ENCODE measurements at places on chromosomes 5 and 9.

- DNase-seq = no peak
These were observed 637.7 kb downstream of the SEMA5A start for GRCh38 chr5:8908055-8908683.

DNA sequence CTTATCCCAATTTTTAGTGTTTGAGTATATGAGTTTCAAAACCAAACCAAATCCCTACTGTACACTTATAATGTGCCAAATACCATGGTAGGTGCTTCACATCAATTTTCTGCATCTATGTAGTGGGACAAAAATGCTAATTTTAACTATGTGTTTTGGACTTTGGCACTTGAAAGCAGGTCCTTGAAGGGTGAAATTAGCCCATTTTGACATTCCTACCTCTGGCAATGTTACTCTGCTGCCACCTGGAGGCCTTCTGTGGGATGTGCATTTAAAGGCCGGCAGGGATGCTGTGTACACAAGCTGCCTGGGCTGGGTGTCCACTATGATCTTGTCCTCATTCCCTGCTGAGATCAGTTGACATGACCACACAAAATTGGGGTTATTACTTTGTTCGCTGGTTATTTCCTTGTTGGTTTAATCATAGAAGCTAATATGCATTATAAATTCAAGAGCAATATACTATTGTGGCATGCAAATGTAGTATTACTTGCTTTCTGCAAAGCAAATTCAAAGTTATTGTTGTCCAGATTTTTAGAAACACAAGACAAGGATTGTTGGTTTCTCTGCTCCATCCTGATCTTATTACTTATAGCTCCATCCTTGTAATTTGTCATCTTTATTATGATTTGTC lies 166.8 kb downstream of the ARHGEF28 start:
- DNase-seq = peak; percentile 9

DNA sequence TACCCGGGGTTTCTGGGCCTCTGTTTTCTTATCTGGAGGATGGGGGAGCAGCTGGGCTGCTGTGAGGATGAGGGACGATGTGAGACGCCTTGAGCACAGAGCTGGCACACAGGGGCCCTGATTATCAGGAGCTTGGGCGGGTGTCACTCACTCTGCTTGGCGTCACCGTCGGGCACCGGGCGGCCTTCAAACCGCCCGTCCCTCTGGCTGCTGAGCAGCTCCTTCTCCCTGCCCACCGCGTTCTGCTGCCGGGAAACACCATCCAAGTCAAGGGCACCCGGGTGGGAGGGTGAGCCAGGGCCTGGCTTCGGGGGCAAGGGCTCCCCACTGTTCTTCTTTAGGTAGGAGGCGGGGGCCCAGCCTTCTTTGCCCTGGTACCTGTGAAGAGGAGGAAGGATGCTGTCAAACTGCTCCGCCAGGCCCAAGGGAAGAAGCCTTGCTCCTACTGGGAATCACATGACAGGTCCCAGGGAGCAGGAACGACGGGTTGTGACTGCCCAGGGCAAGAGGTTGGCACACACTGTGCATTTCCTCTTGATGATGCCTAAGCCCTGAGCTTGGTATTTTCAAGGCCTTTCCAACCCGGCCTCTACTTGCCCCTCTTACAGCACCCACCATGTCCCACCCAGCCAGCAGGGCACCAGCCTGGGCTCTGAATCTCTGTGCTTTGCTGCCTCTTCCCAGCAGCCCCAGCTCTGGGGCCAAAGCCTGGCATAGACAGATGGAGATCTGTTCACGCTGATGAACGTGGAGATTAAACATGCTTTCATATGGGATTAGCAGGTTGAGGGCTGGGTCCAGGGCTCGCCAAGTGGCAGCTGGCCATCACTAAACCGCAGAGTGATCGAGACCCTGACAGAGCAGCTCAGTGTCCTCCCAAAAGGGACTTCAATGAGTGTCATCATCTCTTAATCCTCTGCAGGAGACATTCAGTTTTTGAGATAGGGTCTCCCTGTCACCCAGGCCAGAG lies 66.9 kb upstream of the UBTD2 start:
- no peak for DNase-seq

DNA sequence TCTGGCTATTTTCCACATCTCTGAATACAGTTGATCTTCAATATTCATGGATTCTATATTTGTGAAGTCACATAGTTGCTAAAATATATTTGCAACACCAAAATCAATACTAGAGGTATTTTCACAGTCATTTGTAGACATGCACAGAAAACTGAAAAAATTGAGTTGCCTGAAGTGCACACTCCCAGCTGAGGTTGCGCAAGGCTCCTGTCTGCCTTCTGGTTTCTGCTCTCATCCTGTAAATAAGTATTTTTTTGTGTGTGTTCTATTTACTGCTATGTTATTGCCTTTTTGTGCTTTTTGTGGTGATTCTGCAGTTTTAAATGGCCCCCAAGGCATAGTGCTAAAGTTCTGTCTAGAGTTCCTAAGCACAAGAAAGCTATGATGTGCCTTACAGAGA lies 371.1 kb upstream of the GRAMD2B start:
- DNase-seq = no peak

DNA sequence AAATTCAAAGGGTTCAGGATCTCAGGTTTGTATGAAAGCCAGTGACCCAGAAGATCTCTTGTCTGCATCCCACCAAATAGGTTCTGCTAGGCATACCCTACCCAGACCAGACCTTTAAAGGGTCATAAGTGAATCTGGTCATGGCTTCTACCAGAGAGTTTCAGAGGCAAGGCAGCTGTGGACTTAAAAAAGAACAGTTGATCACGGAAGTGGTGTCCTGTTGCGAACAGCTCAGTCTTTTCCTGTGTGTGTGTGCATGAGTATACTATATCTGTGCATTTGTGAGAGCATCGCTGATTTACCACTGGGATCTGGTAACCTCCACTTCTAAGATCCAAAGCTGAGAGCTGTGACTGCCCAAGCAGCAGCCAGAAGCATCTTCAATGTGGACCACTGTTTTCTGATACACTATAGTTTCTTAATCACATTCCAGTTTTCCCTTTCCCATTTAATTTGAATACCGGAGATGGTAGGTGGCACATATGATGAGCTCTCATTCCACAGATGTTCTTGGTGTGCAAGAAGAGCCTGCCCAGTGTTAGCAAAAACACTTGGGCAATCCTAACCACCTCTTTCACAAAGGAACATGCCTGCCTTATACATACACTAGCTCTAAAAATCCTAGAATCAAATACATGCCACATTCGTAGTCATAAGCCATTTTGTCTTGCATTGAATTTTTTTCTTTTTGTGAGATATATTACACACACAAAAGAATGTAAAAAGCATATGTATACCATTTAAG lies 36.2 kb upstream of the OR2S2 start:
- DNase-seq = no peak

GRCh38 chr5:37660319-37660718 lies 179.5 kb downstream of the GDNF start:
- no peak for DNase-seq

DNA sequence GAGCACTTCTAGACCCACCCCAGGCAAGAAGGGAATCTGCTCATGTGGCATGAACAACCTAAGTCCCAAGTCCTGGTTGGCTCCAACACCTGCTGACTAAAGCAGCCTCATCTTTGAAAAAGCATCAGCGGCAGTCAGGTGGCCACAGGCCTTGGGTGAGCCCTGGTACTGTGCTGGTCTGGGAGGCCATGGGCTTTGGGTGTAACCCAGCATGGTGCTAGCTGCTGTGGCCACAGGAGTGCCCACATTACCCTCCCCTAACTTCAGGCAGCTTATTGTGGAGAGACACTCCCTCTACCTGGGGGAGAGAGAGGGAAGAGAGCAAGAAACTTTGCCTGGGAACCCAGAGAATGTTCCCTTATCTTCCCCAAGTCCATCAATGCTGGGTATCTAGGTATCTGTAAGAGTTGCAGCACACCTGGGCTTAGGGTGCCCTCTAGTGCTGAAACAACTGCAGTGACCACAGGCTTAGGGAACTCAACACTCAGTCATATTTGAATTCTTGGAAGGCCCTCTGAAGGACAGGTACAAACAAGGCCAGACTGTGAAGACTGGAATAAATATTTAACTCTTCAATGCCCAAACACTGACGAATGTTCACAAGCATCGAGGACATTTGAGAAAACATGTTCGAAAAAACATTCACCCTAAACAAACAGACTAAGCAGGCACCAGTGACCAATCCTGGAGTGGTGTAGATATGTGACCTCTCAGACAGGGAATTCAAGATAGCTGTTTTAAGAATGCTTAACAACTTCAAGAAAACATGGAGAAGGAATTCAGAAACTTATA lies 69.9 kb upstream of the OR2K2 start:
- no peak for DNase-seq

DNA sequence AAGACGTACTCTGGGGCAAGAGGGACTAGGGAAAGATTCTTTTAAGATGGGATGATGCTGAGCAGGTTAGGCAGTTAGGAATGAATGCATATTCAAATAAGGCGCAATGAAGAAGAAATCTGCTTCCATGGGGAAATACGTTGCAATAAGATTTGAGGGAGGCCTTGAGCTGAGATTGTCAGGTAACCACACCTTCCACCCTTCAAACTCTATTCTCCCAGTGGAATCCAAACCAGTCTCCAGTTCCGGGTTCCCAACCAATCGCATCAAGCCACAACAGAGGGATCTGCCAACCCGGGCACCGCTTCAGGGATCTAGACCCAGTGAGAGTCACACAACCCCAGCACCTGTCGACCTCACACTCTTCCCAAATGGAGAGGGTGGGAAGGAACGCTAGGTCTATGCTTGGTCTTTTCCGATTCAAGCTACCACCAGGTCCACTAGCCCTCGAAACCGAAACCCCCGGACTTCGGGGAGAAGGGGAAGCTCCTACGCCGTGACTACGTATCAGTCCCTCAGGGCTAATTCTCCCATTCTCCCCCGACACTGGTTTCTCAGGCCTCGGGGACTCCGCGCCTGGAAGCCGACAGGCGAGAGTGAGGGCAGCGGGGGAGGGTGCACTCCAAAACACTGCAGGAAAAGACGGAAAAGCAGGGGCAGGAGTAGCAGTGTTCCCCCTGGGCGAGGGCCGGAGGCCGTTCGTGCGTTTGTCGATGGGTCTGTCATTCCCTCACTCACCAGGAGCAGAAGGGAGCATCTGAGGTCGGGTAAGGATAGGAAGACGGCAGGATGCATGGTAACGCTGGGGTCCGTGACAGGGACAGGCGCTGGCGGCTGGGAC lies 534 bp downstream of the ERP44 start:
- DNase-seq = no peak

DNA sequence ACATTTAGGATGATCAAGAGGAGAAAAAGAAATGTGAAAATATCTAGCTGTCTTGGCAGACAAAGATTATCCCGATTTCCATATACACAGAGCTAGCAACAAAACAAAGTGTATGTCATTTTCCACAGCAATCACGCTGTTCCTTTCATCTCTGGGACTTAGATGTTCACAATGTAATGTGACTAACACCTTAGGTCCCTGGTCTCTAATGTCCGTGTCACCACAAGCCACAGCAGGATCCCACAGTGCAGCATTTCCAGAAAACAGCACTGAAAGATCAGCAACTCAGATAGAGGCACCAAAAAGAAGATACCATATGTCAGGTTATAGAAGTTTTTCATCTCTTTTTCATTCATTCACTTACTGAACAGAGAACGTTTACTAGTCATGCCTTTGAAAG lies 118.0 kb upstream of the TNPO1 start:
- DNase-seq = no peak

GRCh38 chr5:102529031-102529430 lies 30.2 kb upstream of the SLCO6A1 start:
- DNase-seq = no peak

DNA sequence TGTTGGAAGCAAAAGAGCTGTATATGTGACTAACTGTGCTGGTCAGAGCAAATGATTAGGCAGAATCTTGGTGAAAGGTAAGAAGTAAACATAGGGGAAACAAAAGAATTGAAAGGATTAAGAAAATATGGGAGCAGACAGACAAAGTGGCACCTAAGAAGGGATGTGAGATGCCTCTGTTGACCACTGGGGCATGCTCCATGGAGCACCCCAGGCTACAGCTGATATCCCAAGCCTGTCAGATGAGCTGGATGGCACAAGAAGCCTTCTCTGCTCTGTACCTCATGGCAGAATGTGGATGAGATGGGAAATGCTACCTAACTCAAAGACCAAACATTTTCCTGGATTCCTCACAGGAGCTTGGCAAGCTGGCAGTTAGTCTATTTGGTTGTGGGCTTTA lies 89.3 kb upstream of the SLIT3 start:
- DNase-seq = no peak

DNA sequence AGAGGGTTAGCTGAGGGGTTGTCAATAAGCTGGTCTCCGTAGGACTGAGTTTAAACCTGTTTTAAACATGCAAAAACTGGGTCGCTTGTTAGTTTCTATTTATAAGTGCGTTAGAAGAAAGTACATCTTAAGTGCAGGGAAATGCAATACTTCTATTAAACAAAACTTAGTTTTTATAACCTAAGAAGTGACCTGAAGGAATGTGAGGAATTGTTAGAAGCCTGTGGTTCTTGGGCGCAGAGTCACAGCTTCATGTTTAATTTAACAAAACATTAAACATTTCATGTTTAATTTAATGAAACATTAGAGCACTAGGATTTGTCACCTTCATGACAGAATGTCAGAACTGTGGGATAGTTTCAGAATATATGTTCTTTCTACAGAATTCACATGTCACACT lies 469.2 kb upstream of the WWC1 start:
- no peak for DNase-seq

GRCh38 chr5:126139773-126140172 lies 283.4 kb upstream of the GRAMD2B start:
- no peak for DNase-seq

- DNase-seq = no peak
These were observed 1625.6 kb upstream of the ACO1 start for GRCh38 chr9:30758726-30759446.

- peak; percentile 3 for DNase-seq
These were observed 73.3 kb upstream of the PHF24 start for GRCh38 chr9:34884747-34885189.

DNA sequence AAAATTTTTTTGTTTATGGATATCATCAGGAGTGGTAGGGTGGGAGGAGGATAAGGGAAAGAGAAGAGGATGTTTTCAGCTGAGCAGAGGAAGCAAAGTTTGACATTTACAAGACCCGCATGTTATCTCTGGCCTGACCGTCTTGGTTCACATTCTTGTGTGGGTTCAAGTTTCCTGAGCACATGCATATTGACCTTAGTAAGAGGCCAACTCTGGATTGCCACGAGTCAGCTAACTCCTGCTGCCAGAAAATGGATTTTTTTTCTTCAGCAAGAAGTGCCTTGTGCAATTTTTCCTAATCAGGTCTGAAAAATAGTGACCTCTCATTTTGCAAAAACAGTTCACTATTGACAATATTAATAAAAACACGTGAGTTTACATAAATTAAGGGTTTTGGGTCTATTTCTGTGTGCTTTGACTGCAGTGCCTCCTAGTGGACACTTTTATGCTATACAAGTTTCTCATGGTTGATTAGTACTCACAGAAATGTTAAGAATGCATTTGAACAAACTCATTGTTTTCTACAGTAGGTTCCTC lies 27.1 kb upstream of the BASP1 start:
- DNase-seq = no peak
